ENCODE measurements at places on chromosomes 11 and 22. TPM values are rescaled to one million over a fixed set of nuclear protein-coding genes. Genes with fewer than 3 reads are reported as not detected.

DHCR7 gene
- total RNA-seq, result 22.2 TPM

GRCh38 chr11:122108192-122108799, 7.7 kb downstream of the BLID start:
- no peak overlapping the region for H3K4me3 ChIP-seq
- no peaks in the 10 kb centered on the region for H3K4me1 ChIP-seq
- H3K27ac ChIP-seq, result no peak overlapping the region
- H3K27me3 ChIP-seq, result peaks cover 16% of the 10 kb centered on the region

DNA sequence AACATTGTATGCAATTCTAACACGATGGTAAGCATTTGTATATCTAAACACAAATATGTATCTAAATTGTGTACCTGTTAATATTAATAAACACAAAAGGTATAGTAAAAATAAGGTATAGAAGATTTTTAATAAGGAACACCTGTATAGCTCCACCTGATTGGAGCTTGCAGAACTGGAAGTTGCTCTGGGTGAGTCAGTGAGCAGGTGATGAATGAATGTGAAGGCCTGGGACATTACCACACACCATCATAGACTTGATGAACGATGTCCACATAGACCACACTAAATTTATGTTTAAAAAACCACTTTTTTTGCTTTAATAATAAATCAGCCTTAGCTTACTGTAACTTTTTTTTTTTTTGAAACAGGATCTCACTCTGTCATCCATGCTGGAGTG, 97.6 kb upstream of the CLMP start:
- H3K36me3 ChIP-seq, result no peaks in the 10 kb centered on the region
- peaks cover 7% of the 10 kb centered on the region for H3K27me3 ChIP-seq
- H3K4me1 ChIP-seq, result no peaks in the 10 kb centered on the region
- H3K27ac ChIP-seq, result no peak overlapping the region

DNA sequence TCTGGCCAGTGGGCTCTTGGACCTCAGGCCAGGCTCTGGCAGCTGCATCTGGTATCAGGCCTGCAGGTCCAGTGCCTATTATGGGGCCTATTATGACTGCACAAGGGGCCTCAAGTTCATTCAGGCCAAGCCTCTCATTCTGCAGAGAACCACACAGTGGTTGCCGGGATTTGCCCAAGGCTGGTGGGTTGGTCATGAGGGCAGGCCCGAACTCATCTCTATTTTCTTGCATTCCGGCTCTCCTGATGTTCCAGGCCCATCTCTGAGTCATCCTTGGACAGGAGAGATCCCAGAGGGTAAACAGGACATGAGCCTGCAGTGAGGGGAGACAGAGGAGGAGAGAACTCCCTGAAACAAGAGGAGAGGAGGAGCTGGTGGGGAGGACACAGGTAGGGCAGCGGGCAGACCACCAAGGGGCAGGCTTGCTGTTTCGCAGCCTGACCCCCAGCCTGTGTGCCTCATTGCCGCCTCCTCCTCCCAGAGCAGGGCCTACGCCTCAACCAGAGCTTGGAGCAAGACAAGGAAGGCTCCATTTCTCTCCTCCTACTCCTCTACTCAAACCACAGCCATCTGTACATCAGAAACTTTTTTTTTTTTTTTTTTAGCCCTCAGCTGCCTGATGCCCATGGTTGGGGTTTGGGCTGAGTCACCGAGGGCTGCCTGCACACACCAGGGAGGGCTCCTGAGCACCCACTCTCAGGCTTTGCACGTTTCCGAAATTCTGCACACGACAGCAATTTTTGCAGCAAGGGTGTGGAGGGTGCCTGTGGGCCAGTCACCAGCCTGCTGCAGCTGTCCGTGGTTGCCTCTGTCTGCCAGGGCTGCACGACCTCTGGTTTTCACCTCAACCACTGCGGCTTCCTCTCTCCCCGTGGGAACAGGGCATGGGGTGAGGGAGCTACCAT, 12.7 kb upstream of the TREH start:
- H3K27me3 ChIP-seq, result no peaks in the 10 kb centered on the region
- no peaks in the 10 kb centered on the region for H3K36me3 ChIP-seq
- DNase-seq, result peak; percentile 75
- H3K4me1 ChIP-seq, result peaks cover 73% of the 10 kb centered on the region
- peak overlapping the region; percentile 29 for H3K4me3 ChIP-seq
- no peak overlapping the region for H3K27ac ChIP-seq

SERPING1 gene
- not detected for total RNA-seq

DNA sequence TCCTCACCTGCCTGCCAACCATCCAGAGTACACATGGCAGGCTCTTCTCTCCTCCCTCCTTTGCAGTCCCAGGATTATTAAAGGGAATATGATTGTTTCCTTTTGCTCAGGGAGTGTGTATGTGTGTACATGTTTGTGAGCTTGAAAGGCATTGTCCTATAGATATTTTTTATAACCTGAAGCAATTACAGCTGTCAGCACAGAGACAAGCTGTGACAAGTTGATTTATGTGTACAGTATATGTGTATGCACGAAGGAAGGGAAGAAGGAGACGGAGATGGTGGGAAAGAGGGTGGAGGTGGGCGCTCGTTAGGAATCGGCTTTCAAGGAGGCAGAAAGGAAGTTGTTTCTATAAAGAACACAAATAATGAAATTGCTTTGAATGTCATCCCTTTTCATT, 537.0 kb downstream of the NTM start:
- H3K27me3 ChIP-seq, result peaks cover 34% of the 10 kb centered on the region
- H3K27ac ChIP-seq, result no peak overlapping the region
- H3K4me3 ChIP-seq, result no peak overlapping the region
- no peak for DNase-seq
- H3K36me3 ChIP-seq, result peaks cover 3% of the 10 kb centered on the region

TRIM6 gene
- 1.6 TPM for total RNA-seq

GRCh38 chr11:46129133-46129532, 7.9 kb upstream of the PHF21A start:
- H3K4me1 ChIP-seq, result peaks cover 14% of the 10 kb centered on the region
- H3K27ac ChIP-seq, result no peak overlapping the region
- H3K4me3 ChIP-seq, result no peak overlapping the region
- no peaks in the 10 kb centered on the region for H3K27me3 ChIP-seq

DNA sequence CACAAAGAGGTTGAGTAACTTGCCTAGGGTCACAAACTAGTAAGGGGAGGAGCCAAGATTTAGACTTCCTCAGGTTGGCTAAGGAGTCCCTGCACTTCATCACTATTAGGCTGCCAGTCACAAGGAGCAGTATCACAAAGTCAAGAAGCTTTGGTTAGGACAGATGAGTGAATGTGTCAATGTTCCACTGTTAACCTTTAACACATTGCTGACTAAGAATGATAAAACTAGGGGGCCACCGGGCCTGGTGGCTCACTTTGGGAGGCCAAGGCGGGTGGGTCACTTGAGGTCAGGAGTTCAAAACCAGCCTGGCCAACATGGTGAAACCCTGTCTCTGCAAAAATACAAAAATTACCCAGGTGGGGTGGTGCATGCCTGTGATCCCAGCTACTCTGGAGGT, 32.0 kb downstream of the TMEM123 start:
- H3K27me3 ChIP-seq, result no peaks in the 10 kb centered on the region
- peaks cover 16% of the 10 kb centered on the region for H3K36me3 ChIP-seq
- DNase-seq, result peak; percentile 57

GRCh38 chr22:50192436-50193204, 6.9 kb downstream of the TRABD start:
- no peak for DNase-seq
- no peaks in the 10 kb centered on the region for H3K27me3 ChIP-seq
- H3K4me3 ChIP-seq, result peak overlapping the region; percentile 91
- H3K27ac ChIP-seq, result peak overlapping the region; percentile 76

DNA sequence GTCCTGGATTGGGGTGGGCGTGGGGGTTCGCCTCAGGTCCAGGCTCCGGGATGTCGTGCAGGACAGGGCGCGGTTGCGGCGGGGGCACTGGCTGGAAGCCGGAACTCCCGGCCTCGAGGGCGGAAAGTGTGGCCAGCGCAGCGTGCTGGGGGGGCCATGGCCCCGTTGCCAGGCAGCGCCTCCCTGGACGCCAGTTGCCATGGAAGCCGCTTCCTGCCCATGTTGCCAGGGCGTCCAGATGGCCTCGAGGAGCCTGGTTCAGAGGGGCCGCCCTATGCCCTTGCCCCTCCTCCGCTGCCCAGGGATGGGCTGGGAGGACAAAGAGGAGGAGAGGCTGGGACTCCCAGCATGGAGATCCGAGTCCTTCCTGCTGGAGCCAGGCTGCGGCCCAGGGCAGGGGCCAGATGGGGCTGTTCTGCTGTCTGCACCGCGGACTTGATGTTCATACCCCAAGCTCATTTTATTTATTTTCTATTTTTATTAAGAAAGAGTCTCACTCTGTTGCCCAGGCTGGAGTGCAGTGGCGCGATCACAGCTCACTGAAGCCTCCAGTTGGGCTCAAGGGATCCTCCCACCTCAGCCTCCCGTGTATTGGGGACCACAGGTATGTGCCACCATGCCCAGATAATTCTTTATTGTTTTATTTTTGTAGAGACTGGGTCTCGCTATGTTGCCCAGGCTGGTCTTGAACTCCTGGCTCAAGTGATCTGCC, 4.6 kb upstream of the CCDC188 start:
- H3K27me3 ChIP-seq, result no peaks in the 10 kb centered on the region
- no peaks in the 10 kb centered on the region for H3K4me1 ChIP-seq
- no peak for DNase-seq
- H3K4me3 ChIP-seq, result no peak overlapping the region
- H3K36me3 ChIP-seq, result no peaks in the 10 kb centered on the region

GRCh38 chr11:110525883-110526282, 96.1 kb downstream of the FDX1 start:
- no peak overlapping the region for H3K4me3 ChIP-seq
- H3K27ac ChIP-seq, result no peak overlapping the region
- H3K36me3 ChIP-seq, result peaks cover 9% of the 10 kb centered on the region
- peaks cover 11% of the 10 kb centered on the region for H3K27me3 ChIP-seq
- no peak for DNase-seq
- peaks cover 5% of the 10 kb centered on the region for H3K4me1 ChIP-seq

GRCh38 chr11:95793116-95793515, 2.8 kb downstream of the CEP57 start:
- H3K27ac ChIP-seq, result no peak overlapping the region
- no peaks in the 10 kb centered on the region for H3K27me3 ChIP-seq
- H3K36me3 ChIP-seq, result peaks cover 22% of the 10 kb centered on the region
- peak overlapping the region; percentile 22 for H3K4me3 ChIP-seq

GRCh38 chr11:31986201-31986889, 104.5 kb upstream of the RCN1 start:
- no peaks in the 10 kb centered on the region for H3K36me3 ChIP-seq
- H3K4me3 ChIP-seq, result no peak overlapping the region
- no peak for DNase-seq
- H3K27me3 ChIP-seq, result peaks cover 47% of the 10 kb centered on the region
- H3K4me1 ChIP-seq, result no peaks in the 10 kb centered on the region

GRCh38 chr11:68929706-68930570, 26.2 kb downstream of the IGHMBP2 start:
- H3K36me3 ChIP-seq, result peaks cover 9% of the 10 kb centered on the region
- no peak overlapping the region for H3K27ac ChIP-seq
- no peak for DNase-seq
- H3K4me1 ChIP-seq, result no peaks in the 10 kb centered on the region
- no peak overlapping the region for H3K4me3 ChIP-seq

NCAM1 gene
- 0.60 TPM for total RNA-seq

DNA sequence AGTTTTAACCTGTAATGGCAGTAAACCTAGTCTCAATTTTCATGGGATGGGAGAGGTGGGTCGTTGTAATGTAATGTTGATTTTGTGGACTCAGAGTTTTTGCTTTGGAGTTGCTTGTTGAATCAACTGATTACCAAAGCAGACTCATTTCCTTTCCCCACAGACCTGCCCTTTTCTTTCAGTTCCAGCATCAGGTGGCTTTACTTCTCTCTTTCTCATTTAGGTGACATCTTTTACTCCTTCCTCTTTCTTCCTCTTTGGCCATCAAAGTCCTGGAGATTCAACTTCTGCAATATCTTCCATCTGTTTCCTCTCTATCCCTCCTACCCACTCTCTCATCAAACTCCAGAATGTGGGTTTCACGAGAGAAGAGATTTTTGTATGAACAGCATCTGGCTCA, 313.9 kb downstream of the TMEM135 start:
- H3K4me1 ChIP-seq, result peaks cover 12% of the 10 kb centered on the region
- H3K4me3 ChIP-seq, result no peak overlapping the region
- no peak for DNase-seq
- no peaks in the 10 kb centered on the region for H3K36me3 ChIP-seq
- H3K27me3 ChIP-seq, result peaks cover 8% of the 10 kb centered on the region

DNA sequence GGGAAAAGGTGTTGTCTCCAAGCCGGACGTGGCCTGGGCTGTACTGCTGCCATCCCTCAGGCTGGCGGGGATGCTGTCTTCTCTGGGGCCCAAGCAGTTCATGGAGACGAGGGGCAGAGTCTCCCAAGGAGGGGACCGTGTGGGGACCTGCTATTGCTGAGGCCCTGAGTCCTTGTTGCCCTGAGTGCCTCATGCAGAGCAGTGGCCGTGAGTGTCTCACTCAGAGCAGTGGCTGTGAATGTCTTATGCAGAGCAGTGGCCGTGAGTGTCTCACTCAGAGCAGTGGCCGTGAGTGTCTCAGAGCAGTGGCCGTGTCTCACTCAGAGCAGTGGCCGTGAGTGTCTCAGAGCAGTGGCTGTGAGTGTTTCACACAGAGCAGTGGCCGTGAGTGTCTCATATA, 54.7 kb downstream of the GRAMD4 start:
- H3K27me3 ChIP-seq, result no peaks in the 10 kb centered on the region
- peaks cover 2% of the 10 kb centered on the region for H3K36me3 ChIP-seq
- DNase-seq, result peak; percentile 27
- peaks cover 36% of the 10 kb centered on the region for H3K4me1 ChIP-seq

- no peak overlapping the region for H3K4me3 ChIP-seq
- H3K4me1 ChIP-seq, result no peaks in the 10 kb centered on the region
- peaks cover 4% of the 10 kb centered on the region for H3K27me3 ChIP-seq
- H3K36me3 ChIP-seq, result no peaks in the 10 kb centered on the region
- H3K27ac ChIP-seq, result no peak overlapping the region
Observed at GRCh38 chr11:112477581-112478317, 217.1 kb upstream of the PLET1 start.

DNA sequence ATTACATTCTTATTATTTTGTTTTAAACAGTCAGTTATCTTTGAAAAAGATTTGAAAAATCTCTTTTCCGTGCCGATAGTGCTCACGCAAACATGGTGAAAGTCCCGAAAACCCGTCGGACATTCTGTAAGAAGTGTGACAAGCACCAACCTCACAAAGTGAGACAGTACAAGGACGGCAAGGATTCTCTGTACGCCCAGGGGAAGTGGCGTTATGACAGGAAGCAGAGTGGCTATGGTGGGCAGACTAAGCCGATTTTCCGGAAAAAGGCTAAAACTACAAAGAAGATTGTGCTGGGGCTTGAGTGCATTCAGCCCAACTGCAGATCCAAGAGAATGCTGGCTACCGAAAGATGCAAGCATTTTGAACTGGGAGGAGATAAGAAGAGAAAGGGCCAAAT, 28.7 kb upstream of the CTSD start:
- no peak for DNase-seq
- H3K27me3 ChIP-seq, result peaks cover 11% of the 10 kb centered on the region
- no peaks in the 10 kb centered on the region for H3K36me3 ChIP-seq
- H3K27ac ChIP-seq, result peak overlapping the region; percentile 84
- peak overlapping the region; percentile 94 for H3K4me3 ChIP-seq
- peaks cover 5% of the 10 kb centered on the region for H3K4me1 ChIP-seq

DNA sequence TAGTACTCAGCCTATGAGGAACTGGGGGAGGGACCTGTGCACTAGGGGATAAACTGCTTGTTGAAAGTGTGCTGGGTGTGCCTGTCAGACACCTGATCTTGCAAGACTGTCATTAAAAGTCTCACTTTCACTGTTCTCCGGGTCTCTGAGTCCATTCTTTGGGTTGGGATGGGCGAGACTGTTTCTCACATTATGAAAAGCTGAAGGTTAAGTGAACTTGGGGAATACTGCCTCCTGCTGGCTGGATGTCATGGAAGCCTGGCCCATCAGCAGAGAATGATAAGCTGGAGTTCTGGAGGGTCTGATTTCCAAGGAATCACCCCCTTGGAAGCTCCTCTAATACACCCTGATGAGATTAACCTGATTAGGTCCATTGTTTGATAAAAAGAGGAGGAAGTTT, 9.0 kb upstream of the VPREB1 start:
- H3K36me3 ChIP-seq, result no peaks in the 10 kb centered on the region
- no peaks in the 10 kb centered on the region for H3K27me3 ChIP-seq
- peak; percentile 75 for DNase-seq
- H3K27ac ChIP-seq, result no peak overlapping the region
